ENCODE measurements at places on chromosomes 1 and 21. TPM values are rescaled to one million over a fixed set of nuclear protein-coding genes. Genes with fewer than 3 reads are reported as not detected.

RHEX gene
- 39.5 TPM for total RNA-seq

LRRC3 gene
- 1.4 TPM for total RNA-seq

FCGR3B gene
- total RNA-seq: 4.3 TPM

NBPF14 gene
- total RNA-seq: 29.8 TPM

GRCh38 chr1:18104546-18105100 is 3.0 kb upstream of the IGSF21 start:
- no peaks in the 10 kb centered on the region for H3K36me3 ChIP-seq
- peaks cover 38% of the 10 kb centered on the region for H3K27me3 ChIP-seq
- no peak overlapping the region for H3K27ac ChIP-seq
- DNase-seq: no peak
- no peaks in the 10 kb centered on the region for H3K4me1 ChIP-seq

GRCh38 chr21:40333731-40334130 is 466.5 kb downstream of the PCP4 start:
- no peak overlapping the region for H3K27ac ChIP-seq
- DNase-seq: no peak
- H3K4me3 ChIP-seq: no peak overlapping the region
- no peaks in the 10 kb centered on the region for H3K36me3 ChIP-seq
- no peaks in the 10 kb centered on the region for H3K4me1 ChIP-seq
- no peaks in the 10 kb centered on the region for H3K27me3 ChIP-seq

GRCh38 chr1:42618866-42619265 is 39.4 kb upstream of the PPIH start:
- no peak overlapping the region for H3K27ac ChIP-seq
- no peaks in the 10 kb centered on the region for H3K27me3 ChIP-seq
- no peaks in the 10 kb centered on the region for H3K36me3 ChIP-seq
- DNase-seq: no peak

DNA sequence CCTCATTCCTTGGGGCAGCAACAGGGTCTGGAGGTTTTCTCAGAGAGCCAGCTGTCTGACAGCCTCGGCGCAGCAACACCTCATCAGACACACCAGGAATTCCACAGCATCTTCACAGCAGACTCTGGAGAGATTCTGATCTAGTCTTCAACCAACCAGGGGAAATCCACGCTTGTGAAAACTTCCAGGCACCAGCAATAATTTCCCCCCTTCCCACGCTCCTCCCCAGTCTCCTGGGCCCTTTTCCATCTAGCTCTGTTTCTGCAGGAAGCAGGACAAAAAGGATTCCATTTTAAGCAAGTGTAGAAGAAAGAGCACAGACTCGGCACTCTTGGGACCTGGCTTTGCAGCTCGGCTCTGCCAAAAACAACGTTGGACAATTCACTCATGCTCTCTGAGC is 44.3 kb upstream of the CAPZB start:
- no peak for DNase-seq
- no peaks in the 10 kb centered on the region for H3K27me3 ChIP-seq
- H3K4me3 ChIP-seq: no peak overlapping the region

DNA sequence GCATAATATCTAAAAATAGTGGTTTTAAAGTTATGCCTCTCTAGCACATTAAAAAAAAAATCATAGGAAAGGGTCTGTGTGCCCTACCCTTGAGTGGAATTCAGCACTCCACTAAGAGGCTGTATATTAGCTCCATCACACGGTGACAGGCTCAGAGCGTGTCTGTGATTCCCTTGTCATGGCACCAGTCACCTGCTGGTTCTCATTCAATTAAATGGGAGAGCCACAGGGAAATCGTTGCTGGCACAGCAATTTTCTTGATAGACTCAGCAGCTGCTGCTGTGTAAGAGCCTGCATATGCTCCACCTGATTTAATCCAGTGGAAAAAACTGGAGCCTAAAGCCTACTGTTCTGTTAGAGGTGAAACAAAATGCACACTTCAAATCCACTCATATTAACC is 9.5 kb downstream of the ATP6V1G3 start:
- no peaks in the 10 kb centered on the region for H3K36me3 ChIP-seq
- no peak overlapping the region for H3K4me3 ChIP-seq
- H3K27me3 ChIP-seq: no peaks in the 10 kb centered on the region
- no peak for DNase-seq

DNA sequence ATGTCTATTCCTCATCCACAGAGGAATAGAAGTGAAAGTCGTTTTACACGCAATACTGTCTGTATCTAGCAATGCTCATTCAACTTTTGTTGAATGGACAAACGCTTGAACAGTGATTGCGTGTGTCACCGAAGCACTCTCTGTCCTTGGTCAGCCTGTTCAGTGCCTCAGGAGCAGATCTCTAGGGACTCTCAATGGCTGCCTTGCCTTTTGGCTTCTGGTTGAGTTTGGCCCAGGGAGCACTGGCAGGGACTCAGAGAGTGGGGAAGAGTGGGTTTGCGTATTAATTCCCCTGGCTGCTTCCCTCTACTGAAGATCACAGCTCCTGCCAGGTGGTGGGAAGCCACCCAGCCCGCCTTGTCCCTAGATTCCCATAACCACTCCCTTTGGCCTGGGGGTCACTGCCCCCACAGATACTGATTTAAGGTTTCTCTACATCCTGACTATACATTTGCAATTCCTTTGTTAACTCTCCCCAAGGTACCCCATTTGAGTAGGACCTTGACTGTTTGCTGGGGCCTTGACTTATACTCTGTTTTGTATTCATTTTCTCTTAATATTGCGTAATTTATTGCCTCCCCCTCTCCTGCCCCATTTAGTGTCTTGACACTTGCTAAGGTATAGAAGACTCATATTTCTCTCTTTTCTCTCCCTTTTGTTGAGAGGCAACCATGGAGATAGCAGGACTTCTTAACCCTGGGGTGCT is 61.7 kb upstream of the USP24 start:
- DNase-seq: no peak
- H3K4me1 ChIP-seq: peaks cover 2% of the 10 kb centered on the region
- no peaks in the 10 kb centered on the region for H3K27me3 ChIP-seq
- H3K4me3 ChIP-seq: no peak overlapping the region
- no peak overlapping the region for H3K27ac ChIP-seq

DNA sequence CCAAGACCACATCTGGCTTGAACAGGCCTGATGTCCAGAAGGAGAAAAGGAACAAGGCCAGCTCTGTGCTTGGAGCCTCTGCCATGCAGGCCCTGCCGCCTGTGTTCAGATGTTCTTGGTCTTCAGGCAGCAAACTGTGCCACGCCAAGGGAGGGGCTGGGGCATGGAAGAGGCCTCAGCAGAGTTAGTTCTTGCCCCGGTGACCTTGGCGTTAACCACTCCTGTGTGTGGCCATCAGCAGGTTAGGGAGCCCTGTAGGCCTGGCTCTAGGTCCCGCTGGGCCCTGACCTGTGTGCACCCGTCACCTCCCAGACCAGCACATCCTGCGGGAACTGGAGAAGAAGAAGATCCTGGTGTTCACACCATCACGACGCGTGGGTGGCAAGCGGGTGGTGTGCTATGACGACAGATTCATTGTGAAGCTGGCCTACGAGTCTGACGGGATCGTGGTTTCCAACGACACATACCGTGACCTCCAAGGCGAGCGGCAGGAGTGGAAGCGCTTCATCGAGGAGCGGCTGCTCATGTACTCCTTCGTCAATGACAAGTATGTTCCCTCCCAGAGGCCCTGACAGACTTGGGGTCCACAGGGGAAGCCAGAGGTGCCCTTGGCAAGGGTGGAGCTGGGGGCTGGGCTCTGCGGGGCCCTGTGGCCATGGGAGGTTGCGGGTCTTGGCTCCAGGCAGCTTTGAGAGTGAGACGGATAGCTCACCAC is 7.1 kb downstream of the ZC3H12A start:
- peaks cover 27% of the 10 kb centered on the region for H3K36me3 ChIP-seq
- peak overlapping the region; percentile 3 for H3K27ac ChIP-seq
- H3K27me3 ChIP-seq: no peaks in the 10 kb centered on the region
- DNase-seq: no peak

- H3K27ac ChIP-seq: no peak overlapping the region
- DNase-seq: no peak
- H3K27me3 ChIP-seq: no peaks in the 10 kb centered on the region
- H3K4me1 ChIP-seq: no peaks in the 10 kb centered on the region
These were observed 45.3 kb downstream of the TIAM1 start for GRCh38 chr21:31298618-31299269.

GRCh38 chr1:31587720-31588423 is 11.6 kb downstream of the TINAGL1 start:
- H3K36me3 ChIP-seq: no peaks in the 10 kb centered on the region
- no peak overlapping the region for H3K4me3 ChIP-seq
- H3K4me1 ChIP-seq: peaks cover 47% of the 10 kb centered on the region

Measured in kidney (tissue), 22 donors.